ENCODE measurements at places on chromosomes 6 and 20. TPM values are rescaled to one million over a fixed set of nuclear protein-coding genes. Genes with fewer than 3 reads are reported as not detected.
A peak's percentile ranks its signal among the peaks of the same experiment; 100 is the strongest.

GRCh38 chr20:50918403-50918802 is 12.8 kb downstream of the ADNP start:
- no peak for DNase-seq
- H3K4me3 ChIP-seq = no peak overlapping the region
- H3K27me3 ChIP-seq = no peaks in the 10 kb centered on the region
- peaks cover 5% of the 10 kb centered on the region for H3K36me3 ChIP-seq
- H3K4me1 ChIP-seq = peaks cover 36% of the 10 kb centered on the region
- H3K27ac ChIP-seq = no peak overlapping the region

GRCh38 chr6:41723530-41724227 is 11.7 kb downstream of the TFEB start:
- peaks cover 4% of the 10 kb centered on the region for H3K4me1 ChIP-seq
- H3K4me3 ChIP-seq = peak overlapping the region; percentile 1
- no peak overlapping the region for H3K27ac ChIP-seq
- no peaks in the 10 kb centered on the region for H3K36me3 ChIP-seq
- DNase-seq = peak; percentile 43
- H3K27me3 ChIP-seq = no peaks in the 10 kb centered on the region

- H3K36me3 ChIP-seq = no peaks in the 10 kb centered on the region
- no peaks in the 10 kb centered on the region for H3K27me3 ChIP-seq
- no peak overlapping the region for H3K4me3 ChIP-seq
- H3K27ac ChIP-seq = no peak overlapping the region
- no peak for DNase-seq
Observed at GRCh38 chr6:134816300-134816699, 133.6 kb downstream of the ALDH8A1 start.

CDC25B gene
- 13.5 TPM for total RNA-seq

C6orf118 gene
- not detected for total RNA-seq
